ENCODE measurements at places on chromosomes 3 and 15.

GRCh38 chr3:79672731-79673130 is 95.1 kb downstream of the ROBO1 start:
- no peak for DNase-seq

DNA sequence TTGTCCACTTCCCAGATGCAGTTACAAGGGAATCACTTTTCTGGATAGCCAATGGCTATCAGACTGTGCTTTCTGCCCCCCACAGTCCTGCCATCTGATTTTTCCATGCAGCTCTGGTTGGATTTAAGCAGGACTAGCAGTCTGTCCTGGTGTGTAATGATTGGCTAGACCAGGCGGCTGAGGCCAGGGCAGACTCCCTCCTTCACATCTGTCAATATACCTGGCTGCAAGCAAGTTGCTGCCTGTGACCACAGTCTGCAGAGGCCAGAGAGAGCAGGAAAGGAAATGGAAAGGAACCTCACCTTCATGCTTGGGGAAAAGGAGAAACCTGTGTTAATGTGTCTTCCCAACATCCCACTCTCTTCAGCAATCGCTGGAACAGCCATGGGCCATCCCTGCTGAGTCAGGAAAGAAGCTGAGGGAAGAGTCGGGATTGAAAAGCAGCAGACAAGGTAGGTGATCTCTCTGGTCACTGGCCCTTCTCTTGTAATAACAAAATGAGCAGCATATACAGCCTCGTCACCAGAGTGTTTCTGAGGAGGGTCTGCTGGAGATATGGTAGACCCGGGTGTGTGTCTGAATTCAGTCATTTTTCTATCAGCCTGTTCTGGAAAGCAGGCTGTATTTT is 126.7 kb upstream of the PHLDB2 start:
- no peak for DNase-seq

DNA sequence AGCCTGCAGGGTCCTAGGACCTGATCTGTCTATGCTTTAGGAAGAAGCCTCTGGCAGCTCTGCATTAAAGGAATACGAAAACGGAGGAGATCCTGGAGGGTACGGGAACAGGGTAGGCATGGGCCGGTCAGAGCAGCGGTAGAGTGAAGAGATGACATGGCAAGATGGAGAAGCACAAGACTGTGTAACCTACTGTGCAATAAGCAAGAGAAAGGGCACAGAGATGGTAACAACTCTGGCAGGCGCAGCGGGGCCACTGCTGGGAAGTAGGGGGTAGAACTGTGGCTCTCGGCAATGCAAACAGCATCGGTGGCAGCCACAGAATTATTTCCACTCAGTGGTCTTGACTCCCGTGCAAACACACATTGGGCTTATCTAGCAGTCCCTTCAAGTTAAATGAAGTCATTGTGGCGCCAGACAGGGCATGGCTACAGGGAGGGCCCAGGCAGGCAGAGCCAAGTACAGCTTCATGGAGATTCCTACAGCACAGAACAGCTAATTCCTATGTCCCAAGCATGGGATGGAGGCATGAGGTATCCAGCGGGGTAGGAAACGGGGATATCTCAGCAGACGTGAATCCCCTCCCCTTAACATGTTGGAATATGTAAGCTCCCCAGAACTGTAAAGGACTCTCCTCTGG is 28.8 kb downstream of the WHAMM start:
- DNase-seq: no peak

GRCh38 chr15:50944672-50945071 is 36.2 kb downstream of the AP4E1 start:
- no peak for DNase-seq

DNA sequence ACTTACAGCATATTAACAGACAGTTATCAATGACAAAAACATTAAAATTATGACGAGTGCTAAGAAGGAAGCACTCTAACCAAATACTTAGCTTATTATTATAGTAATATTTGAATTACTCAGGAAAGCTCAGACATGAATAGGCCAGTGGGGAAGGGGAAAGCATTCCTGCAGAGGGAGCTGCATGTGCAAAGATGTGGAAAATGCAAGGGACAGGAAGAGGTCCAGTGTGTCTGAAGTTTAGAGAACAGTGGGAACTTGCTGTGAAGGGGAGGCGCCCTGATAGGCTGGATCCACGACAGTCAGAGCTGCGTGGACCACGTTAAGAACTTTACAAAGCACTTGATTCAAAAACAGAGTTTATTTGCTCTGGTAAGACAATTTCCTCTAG is 1.2 kb upstream of the SPICE1 start:
- no peak for DNase-seq

GRCh38 chr3:117454254-117454653 is 744.7 kb downstream of the TUSC7 start:
- DNase-seq: no peak

- no peak for DNase-seq
Observed at GRCh38 chr15:34737477-34737876, 17.3 kb downstream of the GJD2 start.

DNA sequence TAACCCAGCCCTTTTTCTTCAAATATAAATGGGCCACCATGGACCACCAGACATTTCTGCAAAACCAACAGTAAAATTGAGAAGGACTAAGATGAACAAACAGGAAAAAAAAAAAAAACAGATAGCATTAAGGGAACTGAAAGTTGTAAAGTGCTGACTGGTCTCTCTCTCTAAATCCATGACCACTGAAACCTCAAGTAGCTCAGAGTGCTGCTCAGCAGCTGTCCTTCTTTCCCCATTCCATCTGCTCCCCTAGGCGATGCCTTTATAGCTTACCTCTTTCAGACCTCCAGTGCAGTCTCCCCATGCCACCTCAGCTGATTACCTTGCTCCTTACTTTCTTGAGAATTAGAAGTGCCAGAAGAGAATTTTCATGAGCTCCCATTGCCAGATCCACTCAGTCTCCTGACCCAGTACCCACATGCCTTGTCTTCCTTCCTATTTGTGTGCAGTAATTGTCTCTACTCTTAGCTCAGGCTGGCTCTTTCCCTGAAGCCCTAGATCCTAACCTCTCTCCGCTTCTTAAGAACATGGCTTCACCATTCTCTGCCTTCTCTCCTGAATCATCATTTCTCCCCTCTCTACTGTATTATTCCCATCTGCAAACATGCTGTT is 23.9 kb upstream of the XIRP1 start:
- no peak for DNase-seq

- no peak for DNase-seq
Observed at GRCh38 chr3:124149771-124150170, 157.8 kb upstream of the ROPN1 start.

GRCh38 chr15:59169251-59169708 is 37.4 kb upstream of the LDHAL6B start:
- no peak for DNase-seq

DNA sequence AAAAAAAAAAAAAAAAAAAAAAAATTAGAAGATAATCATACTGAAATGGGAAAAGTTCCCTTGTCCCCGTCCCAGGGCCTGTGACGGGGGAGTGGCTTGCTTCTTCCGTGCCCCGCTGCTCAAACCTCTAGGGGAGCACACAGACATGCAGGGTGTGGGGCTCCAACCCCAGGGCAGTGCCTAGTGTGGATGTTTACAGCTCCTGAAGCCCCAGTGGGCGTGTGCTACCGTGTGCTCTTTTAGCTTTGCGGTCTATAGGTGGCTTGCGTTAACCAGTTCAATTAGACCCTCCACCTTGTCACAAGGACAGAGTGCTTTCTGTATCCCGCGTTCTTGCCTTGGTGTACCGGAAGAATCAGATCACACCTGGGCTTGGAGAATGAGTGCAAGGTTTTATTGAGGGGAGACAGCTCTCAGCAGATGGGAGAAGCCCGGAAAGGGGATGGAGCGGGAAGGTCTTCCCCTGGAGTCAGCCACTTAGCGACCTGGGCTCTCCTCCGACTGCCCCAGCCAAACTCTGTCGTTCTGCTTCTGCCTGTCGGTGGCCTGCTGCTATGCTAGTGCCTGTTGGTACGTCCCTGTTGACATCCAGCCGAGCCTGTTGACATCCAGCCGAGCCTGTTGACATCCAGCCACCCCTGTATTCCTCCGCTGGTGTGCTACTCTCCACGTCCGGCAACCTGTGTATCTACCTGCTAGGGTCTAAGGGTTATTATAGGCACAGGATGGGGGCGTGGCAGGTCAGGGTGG is 569.8 kb downstream of the VGLL3 start:
- no peak for DNase-seq

DNA sequence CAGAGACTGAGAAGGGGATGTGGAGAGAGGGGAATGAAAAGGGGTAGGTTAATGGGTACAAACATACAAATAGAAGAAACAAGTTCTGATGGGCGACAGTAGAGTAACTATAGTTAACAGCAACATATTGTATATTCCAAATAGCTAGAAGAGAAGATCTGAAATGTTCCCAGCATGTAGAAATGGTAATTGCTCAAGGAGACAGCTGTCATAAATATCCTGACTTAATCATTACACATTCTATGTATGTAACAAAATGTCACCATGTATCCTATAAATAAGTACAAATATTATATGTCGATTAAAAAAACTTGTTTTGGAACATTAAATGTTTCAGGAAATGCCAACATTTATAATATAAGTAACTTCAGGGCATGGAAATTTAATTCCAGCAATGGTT is 23.3 kb downstream of the FMN1 start:
- no peak for DNase-seq

GRCh38 chr3:53318522-53318921 is 28.8 kb downstream of the DCP1A start:
- no peak for DNase-seq

DNA sequence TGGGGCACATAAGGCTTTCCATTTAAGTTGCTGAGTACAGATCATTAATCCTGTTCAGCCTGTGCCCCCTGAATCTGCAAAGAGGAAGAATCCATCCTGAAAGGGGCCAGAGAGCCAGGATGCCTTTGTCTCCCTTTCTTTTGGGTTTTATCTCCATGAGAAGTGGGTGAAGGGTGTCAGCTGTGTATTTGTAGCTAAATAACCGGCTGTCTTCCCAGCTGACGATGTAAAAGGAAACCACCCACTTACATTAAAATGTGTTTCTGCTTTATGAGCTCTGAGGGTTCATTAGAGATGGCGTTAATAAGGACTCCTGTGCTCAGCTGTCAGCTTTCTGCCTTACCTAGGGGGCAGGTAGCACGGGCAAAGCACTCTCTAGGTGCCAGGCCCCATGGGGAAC is 83.4 kb downstream of the SLCO3A1 start:
- no peak for DNase-seq

DNA sequence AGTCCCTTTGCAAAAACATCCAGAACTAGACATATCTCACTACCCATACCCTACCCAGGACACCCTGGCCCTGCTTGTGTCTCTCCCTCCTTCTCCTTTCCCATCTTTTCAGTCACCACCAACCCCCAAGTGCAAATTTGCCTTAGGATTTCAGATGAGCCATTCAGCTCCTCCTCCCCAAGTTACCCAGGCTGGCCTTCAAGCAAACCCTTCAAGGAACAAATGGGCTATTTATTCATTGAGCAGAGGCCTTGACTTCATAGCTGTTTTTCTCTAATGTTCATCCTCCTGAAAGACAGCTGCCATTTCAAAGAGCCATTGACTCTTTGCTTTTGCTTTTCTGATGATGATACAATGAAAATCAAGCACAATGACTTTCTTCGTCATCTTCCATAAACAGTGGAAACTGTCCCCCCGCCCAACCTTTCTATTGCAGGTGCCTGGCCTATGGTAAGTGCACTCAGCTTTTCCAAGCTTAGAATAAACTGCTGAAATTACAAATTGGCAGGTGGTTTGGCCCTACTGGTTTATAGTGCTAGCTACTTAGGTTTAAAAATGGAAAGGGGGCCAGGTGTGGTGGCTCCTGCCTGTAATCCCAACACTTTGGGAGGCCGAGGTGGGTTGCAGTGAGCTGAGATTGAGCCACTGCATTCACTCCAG is 26.1 kb upstream of the KLHL6 start:
- DNase-seq: no peak

DNA sequence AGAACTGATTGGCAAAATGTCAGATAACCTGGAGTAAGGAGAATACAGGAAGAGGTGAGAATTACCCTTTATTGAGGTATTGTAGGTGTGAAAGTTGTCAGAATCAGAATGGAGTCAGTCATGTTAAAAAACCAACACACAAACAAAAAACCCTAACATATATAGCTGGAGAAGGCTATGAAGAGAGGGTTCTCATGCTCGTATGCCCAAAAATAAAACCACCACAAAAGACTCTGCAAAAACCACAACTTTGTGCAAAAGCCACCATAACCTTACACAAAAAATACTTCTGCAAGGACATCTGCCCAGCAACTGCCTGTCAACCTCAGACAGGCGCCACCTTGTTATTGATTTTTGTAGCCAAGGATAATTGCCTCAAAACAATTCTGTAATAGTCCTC is 136.0 kb downstream of the CD47 start:
- DNase-seq: no peak

GRCh38 chr15:87207251-87207650 is 1049.3 kb downstream of the NTRK3 start:
- DNase-seq: no peak

DNA sequence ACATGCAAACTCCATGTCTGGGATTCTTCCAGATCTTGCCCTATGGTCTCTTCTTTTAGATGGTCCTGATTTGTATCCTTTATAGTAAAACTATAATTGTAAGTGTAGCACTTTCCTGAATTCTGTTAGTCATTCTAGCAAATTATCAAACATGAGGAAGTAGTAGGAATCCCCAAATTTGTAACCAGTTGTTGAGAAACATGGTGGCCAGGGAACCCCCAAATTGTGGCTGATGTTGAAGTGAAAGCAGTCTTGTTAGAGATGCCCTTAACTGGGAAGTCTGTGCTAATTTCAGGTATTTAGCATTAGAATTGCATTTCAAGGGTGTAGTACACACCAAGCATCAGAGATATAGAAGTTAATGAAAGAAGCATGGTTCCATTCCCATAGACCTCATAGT is 180.4 kb upstream of the STT3B start:
- DNase-seq: no peak

GRCh38 chr3:64457811-64458210 is 230.0 kb downstream of the ADAMTS9 start:
- no peak for DNase-seq

DNA sequence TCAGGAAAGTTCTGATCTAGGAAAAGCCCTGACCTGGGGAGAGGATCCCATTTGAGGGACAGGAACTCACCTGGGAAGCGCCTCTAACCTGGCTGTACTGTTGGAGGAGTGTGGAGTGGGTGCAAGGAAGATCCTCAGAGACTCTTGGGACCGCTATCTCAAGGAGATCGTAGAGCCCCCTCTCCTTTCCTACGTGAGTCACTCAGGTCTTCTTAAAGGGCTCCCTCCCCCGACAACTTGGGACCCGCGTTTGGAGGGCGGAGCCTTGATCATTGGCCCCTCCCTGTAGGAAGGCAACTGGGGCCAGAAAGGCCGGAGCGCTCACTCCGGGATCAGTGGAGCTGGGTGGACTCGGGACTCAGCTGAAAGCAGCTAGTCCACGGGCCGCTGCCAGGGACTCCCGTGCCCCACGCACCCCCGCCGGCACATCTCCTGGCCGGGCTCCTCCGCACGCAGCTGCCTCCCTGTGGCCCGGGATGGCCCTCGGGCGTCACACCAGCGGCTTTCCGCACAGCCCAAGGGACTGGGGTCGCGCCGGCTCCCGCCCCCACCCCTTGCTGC is 520 bp downstream of the SLC26A6 start:
- DNase-seq: peak; percentile 44

GRCh38 chr3:100107221-100107814 is 7.0 kb downstream of the FILIP1L start:
- DNase-seq: no peak

Data from stimulated activated CD4-positive, alpha-beta T cell treated with anti-CD3 and anti-CD28 coated beads, Interleukin-15, amount 100 ng/mL, for 1 hour (primary cell).